Common myeloid progenitor, CD34-positive (primary cell): ENCODE measurements at places on chromosomes 12 and 14.

- no peak for DNase-seq
Observed at GRCh38 chr12:107053709-107054108, 39.6 kb downstream of the CRY1 start.

DNA sequence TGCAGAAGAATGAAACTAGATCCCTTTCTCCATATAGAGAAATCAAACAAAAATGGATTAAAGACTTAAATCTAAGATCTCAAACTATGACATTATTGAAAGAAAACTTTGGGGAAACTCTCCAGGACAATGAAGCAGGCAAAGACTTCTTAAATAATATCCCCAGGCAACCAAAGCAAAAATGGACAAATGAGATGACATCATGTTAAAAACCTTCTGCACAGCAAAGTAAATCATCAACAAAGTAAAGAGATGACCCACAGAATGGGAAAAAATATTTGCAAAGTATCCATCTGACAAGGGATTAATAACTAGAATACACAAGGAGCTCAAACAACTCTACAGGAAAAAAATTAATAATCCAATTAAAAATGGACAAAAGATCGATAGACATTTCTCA is 101.0 kb downstream of the RALGAPA1 start:
- no peak for DNase-seq

GRCh38 chr14:71363946-71364925 is 457.0 kb downstream of the PCNX1 start:
- DNase-seq = no peak

DNA sequence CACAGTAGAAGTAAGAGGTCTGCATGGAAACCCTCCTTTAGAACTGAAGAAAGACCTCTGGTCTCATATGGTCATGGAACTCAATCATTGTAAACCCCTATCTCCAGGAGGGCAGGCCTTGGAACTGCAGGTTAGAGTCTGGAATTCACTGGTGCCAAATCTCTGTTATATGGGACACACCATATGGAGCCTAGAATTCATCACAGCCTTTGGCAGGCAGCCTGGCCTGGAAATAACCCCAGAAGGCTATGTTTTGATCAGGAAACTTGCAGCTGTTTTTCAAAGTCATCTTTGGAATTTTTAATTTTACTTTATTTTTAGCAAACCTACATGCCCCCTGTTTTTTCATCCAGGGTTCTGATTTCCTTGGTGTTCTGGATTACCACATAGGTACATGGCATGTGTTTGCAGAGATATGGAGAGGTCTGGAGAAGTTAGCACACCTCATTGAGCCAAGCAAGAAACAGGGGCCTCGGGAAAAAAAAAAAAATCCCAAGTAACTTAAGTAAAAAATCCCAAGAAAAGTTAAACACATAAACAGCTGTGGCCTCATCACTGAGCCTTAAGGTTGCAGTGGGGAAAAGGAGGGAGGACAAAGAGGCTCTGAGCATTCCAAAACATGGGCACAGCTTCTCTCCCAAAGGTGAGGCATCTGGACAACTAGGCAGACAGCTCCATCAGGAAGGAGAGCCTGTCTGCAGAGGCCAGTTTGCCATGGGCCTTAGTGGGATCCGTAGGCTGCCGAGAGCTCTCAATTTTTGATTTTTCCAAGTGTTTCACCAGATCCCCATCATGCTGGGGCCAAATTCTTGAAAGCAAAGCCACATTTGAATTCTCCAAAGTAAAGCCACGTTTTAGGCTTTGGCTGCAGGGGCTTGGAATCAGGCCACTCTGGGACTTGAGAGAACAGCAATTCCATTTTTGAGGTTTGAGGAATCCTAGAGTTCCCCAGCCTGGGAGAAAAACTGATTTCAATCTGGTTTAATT is 339.6 kb upstream of the TBX3 start:
- DNase-seq = no peak

- DNase-seq = no peak
Observed at GRCh38 chr14:24052656-24053547, 1.1 kb downstream of the CARMIL3 start.

GRCh38 chr14:104874110-104874531 is 9.1 kb downstream of the CEP170B start:
- no peak for DNase-seq

GRCh38 chr14:92037989-92038388 is 1.9 kb downstream of the TRIP11 start:
- DNase-seq = no peak

DNA sequence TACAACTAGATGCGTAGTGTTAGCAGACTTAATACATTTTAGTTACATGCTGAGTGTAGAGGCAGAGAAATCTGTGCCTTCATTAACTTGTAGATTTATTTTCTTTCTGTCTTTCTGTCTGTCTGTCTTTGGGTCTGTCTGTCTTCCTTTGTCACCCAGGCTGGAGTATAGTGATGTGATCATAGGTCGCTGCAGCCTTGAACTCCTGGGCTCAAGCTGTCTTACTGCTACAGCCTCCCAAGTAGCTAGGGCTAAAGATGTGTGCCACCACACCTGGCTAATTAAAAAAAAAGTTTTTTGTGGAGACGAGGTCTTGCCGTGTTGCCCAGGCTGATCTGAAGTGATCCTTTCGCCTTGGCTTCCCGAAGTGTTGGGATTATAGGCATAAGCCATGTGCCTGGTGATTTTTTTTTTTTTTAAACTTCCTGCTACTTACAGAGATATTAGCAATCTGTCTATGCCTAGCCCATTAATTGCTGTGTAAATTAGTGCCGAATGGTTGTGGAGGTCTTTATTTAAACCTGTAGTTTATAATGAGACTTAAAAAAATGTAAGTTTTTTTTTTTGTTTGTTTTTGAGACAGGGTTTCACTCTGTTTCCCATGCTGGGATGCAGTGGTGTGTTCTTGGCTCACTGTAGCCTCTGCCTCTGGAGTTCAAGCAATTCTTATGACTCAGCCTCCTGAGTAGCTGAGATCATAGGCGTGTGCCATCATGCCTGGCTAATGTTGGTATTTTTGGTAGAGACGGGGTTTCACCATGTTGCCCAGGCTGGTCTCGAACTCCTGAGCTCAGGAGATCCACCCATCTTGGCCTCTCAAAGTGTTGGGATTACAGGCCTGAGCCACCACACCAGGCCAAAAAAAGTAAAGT is 22.8 kb downstream of the ERC1 start:
- no peak for DNase-seq
